ENCODE measurements at places on chromosomes 3 and 15. TPM values are rescaled to one million over a fixed set of nuclear protein-coding genes. Genes with fewer than 3 reads are reported as not detected.

The CLEC3B gene
- not detected for total RNA-seq

The CNTN3 gene
- not detected for total RNA-seq

DNA sequence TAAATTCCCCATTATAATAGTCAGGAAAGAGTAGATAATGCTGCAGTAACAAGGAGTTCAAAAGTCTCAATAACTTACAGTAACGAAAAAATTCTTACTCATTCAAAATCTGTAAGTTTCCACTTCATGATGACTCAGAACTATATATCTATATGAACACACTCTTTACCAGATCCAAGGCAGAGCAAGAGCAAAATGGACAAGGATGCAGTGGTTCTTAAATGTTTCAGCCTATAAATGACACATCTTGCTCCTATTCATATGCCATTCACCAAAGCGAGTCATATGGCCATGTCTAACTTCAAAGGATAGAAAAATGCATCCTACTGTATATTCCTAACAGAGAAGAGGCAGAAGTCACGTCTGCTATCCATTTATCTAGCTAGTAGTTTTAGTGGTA, 787.7 kb downstream of the NAALADL2 start:
- H3K36me3 ChIP-seq = no peaks in the 10 kb centered on the region
- H3K4me1 ChIP-seq = no peaks in the 10 kb centered on the region
- no peak overlapping the region for H3K4me3 ChIP-seq
- no peak overlapping the region for H3K27ac ChIP-seq
- no peak for DNase-seq

DNA sequence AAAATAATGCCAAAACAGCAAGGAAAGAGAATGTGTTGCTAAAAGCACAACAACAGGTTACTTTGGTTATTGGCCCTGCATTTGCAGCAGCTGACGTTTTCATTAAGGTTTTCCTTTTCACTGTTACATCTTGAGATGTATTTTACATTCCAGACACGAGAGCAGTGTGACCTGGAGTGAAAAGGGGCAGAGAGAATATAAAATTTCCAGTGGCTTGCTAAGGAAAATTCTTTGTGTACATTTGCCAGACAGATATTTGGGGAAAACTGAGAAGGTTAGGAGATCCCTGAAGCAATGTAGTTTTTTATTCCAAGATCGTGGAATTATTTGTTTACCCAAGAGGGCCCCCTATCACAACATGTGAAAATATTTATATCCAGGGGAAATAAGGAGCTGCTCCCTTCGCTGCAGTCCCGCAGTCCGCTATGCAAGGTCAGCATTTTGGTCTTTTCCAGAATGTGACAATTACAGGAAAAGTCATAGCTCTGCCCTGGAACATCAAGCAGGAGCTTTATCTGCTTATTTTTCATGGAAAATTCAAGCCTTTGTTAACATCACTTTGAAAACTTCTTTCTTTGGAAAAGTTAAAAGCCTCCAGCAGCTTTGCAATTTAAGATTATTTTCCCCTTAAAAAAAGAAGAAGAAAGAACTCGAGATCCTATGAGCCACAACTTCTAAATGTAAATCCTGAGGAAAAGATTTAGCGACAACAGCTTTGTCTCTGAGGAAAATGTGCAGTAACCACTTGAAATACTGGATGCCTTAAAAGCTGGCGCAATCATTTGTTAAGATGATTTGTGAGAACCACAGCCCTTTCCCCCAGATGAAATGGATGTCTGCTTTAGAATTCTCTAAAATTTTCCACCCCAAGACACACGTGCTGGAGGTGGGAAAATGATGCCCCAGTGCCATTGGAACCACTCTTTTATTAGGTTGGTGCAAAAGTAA, 256.4 kb upstream of the TPM1 start:
- H3K27me3 ChIP-seq = peaks cover 3% of the 10 kb centered on the region
- no peaks in the 10 kb centered on the region for H3K36me3 ChIP-seq
- no peak overlapping the region for H3K27ac ChIP-seq
- no peak for DNase-seq

DNA sequence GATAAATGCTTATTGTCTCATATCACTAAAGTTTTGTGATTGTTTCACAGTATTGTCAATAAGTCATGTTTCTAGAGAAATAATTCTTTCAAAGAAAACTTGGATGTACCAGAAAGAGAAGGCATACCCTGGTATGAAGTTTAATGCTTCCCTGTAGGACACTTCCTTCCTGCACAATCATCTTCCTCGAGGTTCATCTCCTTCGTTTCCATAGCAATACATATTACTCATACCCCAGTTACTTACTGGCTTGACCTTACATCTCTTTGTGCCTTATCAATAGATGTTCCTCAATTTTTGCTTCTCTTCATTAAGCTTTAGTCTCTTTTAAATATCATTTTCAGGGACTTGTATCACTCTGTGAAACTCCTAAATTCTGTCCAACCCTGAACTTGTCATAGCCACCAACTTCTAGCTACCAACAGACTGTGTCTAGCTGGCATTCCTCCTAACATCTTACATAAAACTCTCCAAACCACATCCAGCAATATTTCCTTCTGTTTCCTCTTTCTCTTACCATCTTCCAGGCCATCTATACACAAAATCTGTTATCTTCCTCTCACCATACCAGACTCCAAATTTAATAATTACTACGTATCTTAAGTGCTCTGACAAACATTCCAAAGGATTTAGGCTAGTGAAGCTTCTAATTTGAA, 134.3 kb downstream of the GADL1 start:
- no peak overlapping the region for H3K4me3 ChIP-seq
- H3K36me3 ChIP-seq = no peaks in the 10 kb centered on the region
- no peak overlapping the region for H3K27ac ChIP-seq
- no peaks in the 10 kb centered on the region for H3K4me1 ChIP-seq
- H3K27me3 ChIP-seq = peaks cover 8% of the 10 kb centered on the region
- no peak for DNase-seq

Data from activated T-helper 1 cell treated with anti-CD3 and anti-CD28 coated beads, Interleukin-12 subunit alpha, Interleukin-12 subunit beta, Interleukin-2, Interleukin-4 antibody, amounts not matched to agents 30 ng/mL and 10 ng/mL and 1 ng/mL, durations not matched to agents 14 hours and 24 hours and 36 hours (primary cell).